Temporal lobe (tissue), 4 donors: ENCODE measurements at places on chromosomes 1 and 21. TPM values are rescaled to one million over a fixed set of nuclear protein-coding genes. Genes with fewer than 3 reads are reported as not detected.

MAN1A2 gene
- total RNA-seq = 88.3 TPM

SLC16A4 gene
- 3.7 TPM for total RNA-seq

TMPRSS3 gene
- total RNA-seq = not detected

ST6GALNAC3 gene
- total RNA-seq = 11.6 TPM

OR2L2 gene
- under 0.01 TPM for total RNA-seq

HOOK1 gene
- total RNA-seq = 11.3 TPM

S100A7 gene
- not detected for total RNA-seq

KLF18 gene
- not detected for total RNA-seq
